Activated T-helper 17 cell treated with anti-CD3 and anti-CD28 coated beads, Interleukin-2, amount 50 U/mL, for 72 hours (primary cell): ENCODE measurements at places on chromosomes 6 and 20.

DNA sequence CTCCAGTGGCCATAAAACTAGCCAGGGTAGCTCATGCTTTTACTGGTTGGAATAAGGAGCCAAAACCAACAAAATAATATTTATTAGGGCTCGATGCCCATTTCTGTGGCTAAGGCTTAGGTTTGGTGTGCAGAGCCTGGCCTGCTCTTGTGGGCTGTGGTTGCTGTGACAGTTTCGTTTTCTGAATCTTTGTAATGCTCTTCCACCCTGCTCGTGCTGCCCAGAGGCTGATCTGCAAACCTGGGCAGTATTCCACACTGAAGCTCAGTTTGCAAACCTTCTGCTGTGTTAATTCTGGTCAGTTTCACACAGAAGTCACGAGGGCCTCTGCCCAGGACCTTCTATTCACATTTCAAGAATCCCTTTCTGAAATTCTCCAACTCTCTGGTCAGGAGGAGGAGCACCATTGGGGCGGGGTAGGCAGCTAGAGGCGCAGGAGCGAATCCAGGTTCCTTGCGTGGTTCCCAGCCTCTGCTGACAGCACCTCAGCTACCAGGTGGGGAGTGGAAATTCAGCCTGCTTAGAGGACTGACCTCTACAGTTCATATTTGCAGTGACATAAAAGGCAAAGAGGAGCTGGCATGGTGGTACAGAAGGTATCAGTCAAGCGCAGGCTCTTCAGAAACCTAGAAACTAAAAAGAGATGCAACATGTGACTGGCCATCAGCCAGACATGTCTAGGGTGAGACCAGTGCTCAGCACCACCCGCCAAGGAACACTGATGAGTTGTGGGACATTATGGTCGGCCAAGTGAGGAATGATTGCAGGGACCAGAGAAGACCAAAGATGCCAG lies 14.3 kb upstream of the C20orf144 start:
- ATAC-seq: no peak

DNA sequence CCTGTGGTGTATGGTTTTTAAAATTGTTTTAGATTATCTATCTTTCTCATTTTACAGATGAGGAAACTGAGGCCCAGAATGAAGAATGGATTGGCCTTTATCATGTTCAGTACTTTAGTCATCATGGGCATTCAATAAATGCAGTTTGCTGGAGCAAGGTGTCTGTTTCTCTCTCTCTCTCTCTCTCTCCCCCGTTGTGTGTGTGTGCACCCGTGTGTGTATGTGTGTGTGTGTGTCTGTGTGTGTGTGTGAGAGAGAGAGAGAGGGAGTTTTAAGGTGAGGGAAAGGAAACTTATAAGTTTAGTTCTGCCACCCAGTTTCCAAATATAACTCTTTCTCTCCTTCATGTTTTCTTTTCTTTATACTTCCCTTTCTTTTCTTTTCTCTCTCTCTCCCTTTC lies 62.4 kb downstream of the CTNNBL1 start:
- ATAC-seq: no peak

DNA sequence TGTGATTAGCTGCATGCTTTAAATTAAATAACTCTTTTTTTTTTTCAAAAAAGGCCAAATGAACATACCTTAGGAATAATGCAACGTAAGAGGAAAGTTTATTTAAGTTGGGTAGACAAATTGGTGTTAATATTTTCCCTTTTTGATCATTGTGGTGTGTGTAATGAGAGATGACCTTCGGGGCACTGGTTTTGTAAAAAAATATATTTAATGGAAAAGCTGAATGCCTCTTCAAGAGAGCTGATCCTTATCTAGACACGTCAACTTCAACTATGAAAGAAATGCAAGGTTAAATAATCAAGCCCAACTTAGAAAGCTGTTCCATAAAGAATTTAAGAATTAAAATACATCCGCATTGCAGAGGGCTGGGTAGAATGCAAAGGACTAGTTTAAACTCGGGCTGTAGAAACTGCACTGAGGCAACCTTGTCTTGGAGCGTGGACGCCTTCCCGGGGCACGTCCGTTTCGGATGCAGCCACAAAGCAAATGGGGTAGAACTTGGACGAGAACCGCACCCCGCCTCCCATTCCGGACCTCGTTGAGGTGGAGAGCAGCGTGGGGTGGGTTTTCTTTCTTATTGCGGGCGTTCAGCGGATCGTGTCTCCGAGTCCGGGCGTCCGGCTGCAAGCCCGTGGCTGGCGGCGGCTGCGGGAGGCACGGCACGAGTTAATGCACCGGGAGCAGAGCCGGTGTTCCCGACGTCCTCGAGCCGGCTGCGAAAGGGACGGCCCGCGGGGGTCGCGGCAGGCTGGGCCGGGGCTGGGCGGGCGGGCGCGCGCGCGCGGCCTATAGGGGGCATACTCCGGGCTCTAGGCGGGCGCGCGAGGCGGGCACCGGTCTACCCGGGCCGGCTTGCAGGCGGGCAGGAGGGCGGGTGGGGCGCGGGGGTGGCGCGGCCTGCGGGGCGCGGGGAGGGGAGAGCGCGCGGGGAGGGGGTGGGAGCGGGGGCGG lies 1.9 kb downstream of the JARID2 start:
- ATAC-seq: no peak

DNA sequence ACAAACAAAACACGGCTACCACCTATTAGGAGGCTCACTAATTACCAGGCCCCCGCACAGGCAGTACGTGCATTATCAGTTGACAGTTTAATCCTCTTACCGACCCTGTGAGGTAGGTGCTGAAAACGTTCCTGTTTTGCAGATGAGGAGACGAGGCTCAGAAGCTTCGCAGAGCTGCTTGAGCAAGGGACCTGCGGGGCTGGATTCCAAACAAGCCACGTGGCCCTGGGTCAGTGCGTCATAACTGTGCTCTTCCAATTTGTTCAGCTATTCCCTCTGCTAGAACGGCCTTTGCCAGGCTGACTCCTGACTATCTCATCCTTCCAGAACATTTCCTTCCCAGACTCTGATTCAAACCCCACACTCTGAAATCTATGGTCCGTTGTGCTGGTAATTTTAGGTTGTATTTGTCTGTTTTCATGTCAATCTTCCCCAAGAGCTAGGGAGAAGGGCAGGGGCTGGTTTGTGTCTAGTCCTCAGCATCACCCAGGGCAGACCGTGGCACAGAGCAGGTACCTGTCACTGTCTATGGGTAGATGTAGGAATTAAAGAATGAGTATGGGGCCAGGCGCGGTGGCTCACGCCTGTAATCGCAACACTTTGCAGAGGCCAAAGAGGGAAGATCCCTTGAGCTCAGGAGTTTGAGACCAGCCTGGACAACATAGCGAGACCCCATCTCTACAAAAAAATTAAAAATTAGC lies 28.8 kb upstream of the TLDC2 start:
- ATAC-seq: no peak

- no peak for ATAC-seq
Observed at GRCh38 chr6:157265186-157265585, 58.1 kb downstream of the TMEM242 start.

DNA sequence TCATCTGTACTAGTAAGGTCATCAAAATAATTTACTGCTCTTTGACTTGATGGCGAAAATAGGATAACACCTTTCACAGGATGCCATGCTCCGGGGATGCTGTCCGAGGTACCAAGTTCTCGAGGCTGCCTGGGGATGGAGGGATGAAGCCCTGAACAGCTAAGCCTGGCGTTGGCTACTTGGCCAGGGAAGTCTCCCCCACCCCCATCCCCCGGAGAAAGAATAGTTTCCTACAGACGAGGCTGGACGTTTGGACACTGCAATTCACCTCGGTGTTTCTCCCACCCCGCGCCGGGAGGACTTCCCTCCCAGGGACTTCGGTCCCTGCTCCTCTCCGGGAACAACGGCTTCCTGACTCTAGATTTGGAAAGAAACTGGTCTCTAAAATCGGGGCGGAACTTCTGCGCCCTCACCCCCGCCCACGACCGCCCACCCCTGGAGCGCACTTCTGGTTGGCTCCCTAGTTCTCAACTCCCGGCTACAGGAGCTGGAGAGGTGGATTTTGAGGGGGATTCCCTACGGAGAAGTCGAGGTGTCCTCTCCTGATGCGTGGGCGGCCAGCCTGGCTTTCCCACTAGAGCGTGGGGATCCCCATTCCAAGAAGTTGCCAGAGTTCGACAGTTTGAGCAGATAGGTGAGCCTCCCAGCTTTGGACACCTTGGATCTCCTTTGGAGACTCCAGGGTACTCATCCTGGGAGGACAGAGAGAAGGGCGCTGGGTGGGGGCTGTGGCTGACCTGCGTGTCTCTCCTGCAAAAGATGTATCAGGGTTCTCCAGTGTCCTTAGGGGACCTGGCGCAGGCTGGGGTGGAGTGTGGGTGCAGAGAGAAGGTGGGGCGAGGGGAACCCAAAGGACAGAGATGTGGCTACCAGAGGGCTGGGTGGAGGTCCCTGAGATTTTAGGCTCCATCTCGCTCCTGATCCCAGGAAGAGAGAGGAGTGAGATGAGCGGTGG lies 1.1 kb downstream of the PCSK2 start:
- ATAC-seq: no peak

- ATAC-seq: no peak
Observed at GRCh38 chr6:37373822-37374471, 20.2 kb downstream of the RNF8 start.

- ATAC-seq: no peak
Observed at GRCh38 chr6:44567406-44567805, 179.9 kb downstream of the CDC5L start.

DNA sequence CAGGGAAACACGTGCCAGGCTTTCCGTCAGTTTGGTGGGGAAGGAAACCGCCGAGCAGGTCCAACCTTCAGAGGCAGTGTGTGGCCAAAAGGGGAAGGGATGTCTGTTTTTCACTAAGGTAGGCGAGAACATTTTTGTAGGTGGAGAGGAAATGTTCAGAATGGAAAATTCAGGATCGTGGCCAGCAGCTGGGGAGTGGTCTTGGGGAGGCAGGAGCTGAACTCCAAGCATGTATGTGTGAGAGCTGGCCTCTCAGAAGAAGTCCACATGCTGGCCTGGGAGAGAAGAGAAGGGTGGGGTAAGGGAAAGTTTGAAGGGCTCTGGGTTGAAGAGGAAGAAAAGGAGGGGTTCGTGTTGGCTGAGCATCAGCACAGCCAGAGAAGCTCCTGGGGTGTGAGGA lies 74.9 kb downstream of the SYNDIG1 start:
- no peak for ATAC-seq

DNA sequence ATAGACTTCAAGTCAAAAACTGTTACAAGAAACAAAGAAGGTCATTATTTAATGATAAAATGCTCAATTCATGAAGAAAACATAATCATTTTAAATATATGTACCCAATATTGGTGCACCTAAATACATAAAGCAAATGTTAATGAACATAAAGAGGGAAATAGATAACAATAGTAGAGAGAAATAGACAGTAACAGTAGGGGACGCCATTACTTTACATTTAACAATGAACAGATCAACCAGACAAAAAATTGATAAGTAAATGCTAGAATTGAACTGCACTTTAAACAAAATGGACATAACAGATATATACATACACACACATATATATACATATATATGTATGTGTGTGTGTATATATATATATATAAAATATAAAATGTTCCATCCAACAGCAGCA lies 37.4 kb downstream of the IL22RA2 start:
- no peak for ATAC-seq

- ATAC-seq: no peak
Observed at GRCh38 chr20:4480104-4480503, 241.6 kb upstream of the PRND start.

GRCh38 chr6:26012061-26012460 lies 49.5 kb downstream of the TRIM38 start:
- no peak for ATAC-seq

GRCh38 chr20:18545566-18545965 lies 21.7 kb upstream of the SMIM26 start:
- ATAC-seq: no peak

DNA sequence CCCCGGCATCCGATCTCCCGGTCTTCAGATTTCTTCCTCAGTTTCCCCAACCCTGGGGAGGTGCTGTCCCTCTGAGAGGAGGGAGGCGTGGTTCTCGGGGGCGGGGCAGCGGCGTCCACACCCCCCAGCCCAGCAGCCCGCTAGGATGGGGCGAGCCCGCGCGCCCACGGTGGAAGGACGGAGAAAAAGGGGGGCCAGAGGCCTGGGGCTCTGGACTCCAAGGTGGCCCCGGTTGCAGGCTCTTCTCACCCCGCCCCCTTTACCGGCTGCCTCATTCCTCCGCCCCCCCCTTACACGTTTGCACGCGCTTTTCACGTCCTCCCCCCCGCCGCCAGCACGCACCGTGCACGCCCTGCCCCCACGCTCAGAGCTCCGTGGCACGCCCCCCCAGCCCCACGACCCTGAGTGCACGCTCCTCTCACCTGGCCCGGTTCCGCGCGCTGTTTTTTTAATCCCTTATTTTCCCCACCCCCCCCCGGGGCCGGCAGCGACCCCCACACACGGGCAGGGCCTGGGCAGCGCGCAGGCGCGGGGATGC lies 402 bp downstream of the ZBTB12 start:
- ATAC-seq: no peak

DNA sequence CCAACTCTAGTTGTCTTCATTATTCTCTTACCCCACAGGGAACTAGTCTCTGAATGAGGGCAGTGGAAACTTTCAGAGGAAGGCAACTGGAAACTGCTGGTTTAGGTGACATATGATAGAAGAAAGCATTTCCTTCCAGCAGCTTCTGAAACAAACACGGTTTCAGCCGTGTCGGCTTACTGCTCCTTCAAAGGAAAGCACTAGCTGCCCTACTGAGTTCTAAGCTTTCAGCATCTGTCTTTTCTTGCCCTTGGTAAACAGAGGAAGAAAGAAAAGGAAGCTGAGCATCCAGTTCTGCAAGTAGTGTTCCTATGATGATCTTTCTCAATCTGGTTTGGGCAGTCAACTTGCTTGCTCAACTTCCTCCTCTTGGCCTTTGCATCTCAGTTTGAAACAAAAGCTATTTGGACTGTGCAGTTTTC lies 117.5 kb upstream of the CEP85L start:
- peak; percentile 80 for ATAC-seq

DNA sequence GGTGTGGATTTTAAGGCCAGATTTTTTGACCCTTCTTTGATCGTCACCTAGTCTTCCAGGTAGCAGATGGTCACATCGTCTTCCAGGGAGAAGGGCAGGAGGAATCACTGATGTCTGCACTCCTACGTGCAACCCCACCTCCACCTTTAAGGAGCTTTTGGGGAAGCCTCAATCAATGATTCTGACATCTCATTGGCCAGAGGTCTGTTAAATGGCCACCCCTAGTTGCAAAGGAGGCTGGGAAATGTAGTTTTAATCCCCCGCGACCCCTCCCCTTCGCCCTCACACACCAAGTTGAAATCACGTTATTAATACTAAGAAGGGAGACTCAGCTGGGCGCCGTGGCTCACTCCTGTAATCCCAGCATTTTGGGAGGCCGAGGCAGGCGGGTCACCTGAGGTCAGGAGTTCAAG lies 151.4 kb downstream of the BCAS1 start:
- no peak for ATAC-seq

GRCh38 chr6:39086711-39087110 lies 28.3 kb downstream of the SAYSD1 start:
- peak; percentile 14 for ATAC-seq

DNA sequence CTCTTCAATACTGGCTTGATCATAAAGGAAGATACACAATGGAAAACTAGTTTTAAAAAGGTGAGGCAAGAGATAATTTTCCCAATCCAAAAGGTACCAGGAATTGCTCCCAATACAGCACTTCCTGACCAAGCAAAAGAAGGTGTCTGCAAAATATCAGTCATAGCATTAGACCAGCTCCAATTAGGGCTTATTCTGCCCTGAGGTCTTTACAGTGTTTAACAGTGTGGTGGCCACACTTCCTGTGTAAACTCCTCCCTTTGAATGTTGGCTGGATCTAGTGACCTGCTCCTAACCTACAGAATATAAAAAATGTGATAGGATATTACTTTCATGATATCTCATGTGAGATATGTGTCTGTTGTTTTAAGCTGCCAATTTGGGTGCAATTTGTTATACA lies 57.1 kb upstream of the BTN3A2 start:
- ATAC-seq: no peak
